ENCODE measurements at places on chromosomes 6 and 20.

GRCh38 chr6:40958738-40959137, 80.3 kb downstream of the UNC5CL start:
- no peak for DNase-seq

- no peak for DNase-seq
Observed at GRCh38 chr6:42960243-42961019, at the start of gene GNMT. GNMT (plus strand) TSS chr6:42960754; CDS start chr6:42960768, 14 bp downstream.

DNA sequence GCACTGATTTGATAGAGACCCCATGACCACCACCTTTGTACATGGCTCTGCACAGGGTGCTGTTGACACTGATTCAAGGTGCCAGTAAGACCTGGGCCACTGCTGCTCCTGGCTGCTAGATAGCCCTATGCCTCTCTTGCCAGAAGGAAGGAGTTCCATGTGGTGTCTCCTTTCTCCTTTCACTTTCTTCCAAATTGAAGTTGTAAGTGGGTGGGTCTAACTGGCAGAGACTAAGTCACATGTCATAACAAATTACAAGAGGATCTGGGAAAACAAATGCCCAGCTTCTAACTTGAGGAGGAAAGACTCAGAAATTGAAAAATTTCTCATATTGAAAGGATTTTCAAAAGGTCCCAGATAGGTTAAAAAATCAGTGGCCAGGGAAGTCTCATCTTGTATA, 116.8 kb downstream of the TFAP2B start:
- DNase-seq = no peak

DNA sequence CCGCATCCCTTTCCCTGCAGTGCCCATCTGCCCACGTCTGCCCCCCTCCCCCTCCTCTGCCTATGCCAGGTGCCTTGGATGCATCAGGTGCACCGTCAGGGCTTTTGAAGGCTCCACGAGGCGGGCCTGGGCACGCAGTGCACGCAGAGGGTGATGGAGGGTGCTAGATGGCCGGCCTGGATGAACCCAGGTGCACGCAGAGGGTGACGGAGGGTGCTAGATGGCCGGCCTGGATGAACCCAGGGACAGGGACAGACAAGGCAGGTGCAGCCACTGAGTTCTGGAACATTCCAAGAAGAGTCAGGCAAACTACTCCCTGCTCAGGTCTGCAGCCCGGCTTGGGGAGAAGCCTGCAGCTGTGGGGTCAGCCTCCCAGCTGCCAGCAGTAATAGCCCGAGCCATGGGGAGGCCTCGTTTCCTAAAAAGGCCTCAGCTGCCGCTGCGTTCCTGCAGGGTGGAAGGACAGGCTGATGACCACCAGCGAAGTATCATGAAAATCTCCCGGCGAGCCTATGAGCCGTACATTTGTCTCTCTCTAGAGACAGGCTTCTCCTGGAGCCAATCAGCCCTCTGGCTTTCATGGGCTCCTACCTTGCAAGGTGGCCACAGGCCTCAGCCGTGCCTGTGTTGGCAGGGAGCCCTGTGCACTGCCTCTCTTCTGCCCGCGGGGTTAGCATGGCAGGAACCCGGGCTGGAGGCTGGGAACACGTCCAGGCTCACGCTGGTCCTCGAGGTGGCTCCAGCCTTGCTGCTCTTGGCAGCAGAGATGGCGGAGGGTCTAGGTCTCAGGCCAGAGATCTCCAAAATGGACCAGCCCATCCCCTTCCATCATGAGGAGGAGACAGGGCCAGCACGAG, 29.6 kb downstream of the NTSR1 start:
- no peak for DNase-seq

DNA sequence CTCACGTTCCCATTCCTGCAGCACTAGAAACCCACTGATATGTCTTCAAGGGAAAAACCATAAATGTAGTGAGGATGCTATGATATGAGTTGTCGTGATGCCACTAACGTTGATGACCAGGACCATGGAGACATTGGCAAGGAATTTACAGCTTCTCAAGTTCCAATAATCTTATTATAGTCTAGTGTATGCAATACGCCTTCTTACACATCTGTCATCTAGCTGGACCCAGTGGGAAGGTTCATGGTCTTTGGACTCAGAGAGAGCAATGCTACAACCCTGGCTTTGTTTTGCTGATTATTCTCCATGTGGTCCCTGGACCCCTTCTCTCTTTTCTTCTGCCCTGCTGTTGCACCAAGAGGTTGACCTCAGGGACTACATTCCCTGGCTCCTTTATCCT, 76.0 kb upstream of the BMP2 start:
- no peak for DNase-seq

GRCh38 chr6:161407581-161407980, 133.7 kb upstream of the AGPAT4 start:
- DNase-seq = no peak

Data from hematopoietic multipotent progenitor cell treated with erythropoietin and hydrocortisone succinate and interleukin-3 and kit ligand, for 17 days (in vitro differentiated cells).